ENCODE measurements at places on chromosomes 1 and 21.
A peak's percentile ranks its signal among the peaks of the same experiment; 100 is the strongest.

- no peak for DNase-seq
These were observed 43.2 kb downstream of the KIF26B start for GRCh38 chr1:245197911-245198379.

DNA sequence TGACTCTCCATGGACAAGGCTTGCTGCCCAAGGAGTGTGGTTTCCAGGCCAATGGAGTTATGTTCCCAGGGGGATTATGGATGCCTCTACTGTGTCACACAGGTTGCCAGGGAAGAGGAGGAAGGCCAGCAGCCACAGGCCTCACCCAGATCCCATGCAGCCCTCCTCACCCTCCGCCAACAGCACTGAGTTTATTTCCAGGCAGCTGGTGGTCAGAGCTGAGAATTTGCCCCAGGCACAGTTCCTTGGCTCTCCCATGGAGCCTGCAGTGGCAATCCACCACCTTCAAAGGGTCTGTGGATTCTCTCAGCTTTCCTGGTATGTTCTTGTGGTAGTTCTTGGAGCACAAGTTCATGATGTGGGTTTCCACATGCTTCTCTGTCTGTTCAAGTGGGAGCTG is 79.2 kb downstream of the NTNG1 start:
- no peak for DNase-seq

DNA sequence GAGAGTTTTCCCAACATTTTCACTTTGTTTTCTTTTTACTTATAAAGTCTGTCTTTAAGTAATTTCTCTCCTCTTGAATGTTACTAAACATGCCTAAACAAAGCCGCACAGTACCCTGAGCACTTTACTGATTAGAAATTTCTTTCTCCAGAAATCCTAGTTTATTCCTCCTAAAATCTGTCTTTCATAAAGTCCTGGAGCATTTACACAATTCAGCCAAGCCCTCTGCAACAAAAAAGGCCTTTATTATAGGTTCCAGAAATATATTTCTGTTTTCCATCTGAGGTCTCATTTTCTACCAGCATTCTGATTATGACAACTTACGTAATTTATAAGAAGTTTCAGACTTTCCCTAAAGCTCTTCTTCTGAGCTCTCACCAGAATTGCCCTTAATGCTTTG is 549.5 kb upstream of the OLFM3 start:
- no peak for DNase-seq

- DNase-seq, result no peak
These were observed 112.9 kb downstream of the ZBTB18 start for GRCh38 chr1:244163861-244164510.

GRCh38 chr1:55959136-55959548 is 620.2 kb downstream of the PLPP3 start:
- DNase-seq, result no peak

- no peak for DNase-seq
These were observed 54.1 kb downstream of the DTL start for GRCh38 chr1:212089560-212090163.

GRCh38 chr1:101025283-101025656 is 314 bp downstream of the DPH5 start:
- peak; percentile 4 for DNase-seq

DNA sequence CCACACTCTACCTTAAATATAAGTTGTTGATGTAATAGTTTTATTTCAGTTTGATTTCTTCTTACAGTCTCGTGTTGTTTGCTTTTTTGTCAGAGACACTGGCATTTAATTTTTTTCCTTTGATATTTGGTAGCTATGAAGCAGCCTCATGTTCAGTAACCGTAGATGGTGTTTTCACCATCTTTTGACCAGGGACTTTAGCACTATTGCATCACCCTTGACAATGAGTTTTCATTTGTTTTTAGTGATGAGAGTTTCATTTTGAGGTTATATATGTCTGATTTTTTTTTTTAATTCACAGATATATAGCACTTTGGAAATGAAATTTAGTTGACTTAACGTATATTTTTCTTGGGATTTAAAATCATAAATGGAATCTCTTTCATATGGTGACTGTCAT is 36.2 kb downstream of the CEP350 start:
- no peak for DNase-seq

DNA sequence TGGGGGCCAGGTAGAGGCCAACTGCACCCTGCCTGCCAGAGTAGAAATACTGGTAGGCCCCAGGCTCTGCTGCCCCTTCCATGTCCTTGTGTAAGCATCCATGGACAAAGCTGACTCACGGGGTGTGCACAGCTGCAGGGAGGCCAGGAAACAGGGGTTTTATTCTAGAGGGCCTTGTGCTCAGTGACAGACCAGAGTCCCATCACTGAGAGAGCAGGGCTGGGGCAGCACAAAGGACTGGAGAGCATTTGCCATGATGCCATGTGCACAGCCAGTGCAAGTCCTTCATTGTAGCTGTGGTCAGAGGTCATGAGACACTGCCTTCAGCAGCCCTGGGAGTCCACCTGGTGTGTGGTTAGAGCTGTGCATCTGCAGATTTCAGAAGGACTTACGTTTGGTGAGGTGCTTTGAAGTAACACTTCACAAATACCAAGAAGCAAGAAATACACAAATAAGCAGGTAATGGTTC is 8.1 kb downstream of the ARF1 start:
- no peak for DNase-seq

DNA sequence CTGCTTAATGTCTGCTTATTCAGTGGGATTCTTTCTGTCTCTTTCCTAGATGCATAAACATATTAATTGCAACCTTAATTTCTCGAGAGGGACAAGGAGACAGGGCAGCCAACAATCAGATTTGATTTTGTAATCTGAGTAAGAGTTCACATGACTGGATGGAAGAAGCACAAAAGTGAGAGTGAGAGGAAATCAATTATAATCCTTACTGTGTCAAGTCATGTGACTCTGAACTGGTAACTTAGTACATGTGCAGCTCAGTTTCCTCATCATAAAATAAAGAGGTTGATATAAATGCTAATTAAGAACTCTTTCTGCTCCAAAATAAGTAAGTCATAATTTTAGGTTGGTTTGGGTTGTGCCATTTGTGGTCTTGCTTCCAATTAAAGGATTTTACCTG is 439.5 kb downstream of the AMY1C start:
- no peak for DNase-seq

- DNase-seq, result no peak
These were observed 227.0 kb downstream of the FGGY start for GRCh38 chr1:59523745-59524450.

GRCh38 chr1:197103300-197103699 is 36.2 kb upstream of the F13B start:
- no peak for DNase-seq

DNA sequence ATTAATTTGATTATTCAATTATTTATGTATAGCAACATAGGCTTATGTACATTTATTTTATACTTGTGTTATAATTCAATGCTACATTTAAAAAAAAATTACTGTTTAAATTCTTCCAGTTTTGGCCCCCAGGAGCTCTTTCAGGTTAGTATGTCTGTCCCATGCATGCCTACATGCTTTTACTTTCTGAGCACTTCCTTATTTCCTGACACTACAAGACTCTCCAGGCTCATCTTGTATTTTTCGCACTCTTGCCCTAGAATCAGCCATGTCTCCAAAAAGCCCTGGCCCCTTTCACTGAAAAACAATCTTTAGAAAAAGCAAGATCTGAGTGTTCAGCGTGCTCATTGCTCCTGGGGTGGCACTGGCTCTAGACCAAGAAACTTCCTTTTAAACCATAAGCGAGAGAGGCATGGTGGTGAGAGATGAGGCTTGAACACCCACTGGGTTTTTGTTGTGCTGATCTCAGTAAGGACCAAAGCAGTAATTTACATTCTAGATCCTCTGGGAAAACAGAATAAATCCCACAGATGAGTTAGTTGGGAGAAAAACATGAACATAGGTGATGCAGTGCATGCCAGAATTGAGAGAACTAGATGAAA is 95.0 kb downstream of the SLC30A10 start:
- no peak for DNase-seq

- peak; percentile 43 for DNase-seq
These were observed 10.5 kb upstream of the RNPC3 start for GRCh38 chr1:103514920-103515503.

All from CD4-positive, alpha-beta T cell treated with Interleukin-6 at 100 ng/mL for 8 hours (primary cell).